COR-L47 (cell line): ENCODE measurements at places on chromosomes 7 and 10.

- peak; percentile 53 for DNase-seq
Observed at GRCh38 chr7:38660427-38661099, 29.4 kb upstream of the AMPH start.

DNA sequence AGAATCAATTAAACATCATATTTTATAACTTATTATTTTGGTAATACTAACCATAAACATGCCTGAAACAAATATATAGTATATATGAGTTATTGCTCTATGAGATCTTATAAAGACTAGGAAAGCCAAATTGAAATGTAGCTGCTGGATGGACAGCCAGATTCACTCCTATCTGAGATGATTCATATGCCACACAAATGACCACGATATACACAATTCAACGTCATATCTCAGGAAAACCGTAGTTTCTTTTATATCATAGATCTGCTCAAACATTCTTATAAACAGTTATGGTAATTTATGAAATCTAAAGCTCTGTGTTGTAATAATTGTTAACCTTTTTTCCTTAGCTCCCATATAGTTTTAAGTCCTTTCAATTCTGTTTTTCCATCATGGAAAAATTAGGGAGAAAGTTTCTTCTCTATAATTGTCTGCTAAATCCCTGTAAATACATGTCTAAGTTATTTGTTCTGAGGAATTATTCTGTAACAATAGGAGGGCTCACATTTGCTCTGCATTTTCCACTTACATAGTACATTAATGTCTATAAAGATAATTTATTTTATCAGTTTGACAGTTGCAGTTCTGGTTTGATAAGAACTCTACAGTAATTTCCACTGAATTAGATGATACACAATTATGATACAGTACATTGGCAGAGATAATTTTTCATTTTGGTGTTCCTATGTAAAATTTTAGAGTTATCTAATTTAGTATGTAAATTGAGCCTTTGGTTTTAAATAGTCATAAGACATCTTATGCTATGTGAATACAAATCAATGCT lies 42.7 kb downstream of the GNAT3 start:
- DNase-seq, result no peak

GRCh38 chr10:7243139-7243538 lies 167.7 kb downstream of the SFMBT2 start:
- DNase-seq, result no peak

DNA sequence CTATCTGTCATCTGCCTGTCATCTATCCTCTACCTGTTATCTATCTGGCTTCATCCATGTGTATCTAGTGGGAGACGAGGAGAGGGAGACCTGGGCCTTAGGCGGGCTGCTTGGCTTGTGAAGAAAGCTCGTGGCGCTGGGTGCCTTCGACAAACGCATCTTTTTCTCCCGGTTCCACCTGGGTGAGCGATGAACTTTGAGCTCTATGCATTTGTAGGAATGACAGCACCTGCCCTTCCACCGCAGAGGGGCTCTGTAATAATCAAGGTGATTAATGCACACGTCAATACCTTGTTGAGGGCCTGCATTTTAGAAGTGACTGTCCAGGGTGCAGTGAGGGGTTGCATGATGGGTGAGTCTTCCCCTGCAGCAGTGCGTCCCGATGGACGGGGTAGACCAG lies 2.6 kb upstream of the VIPR2 start:
- DNase-seq, result no peak

GRCh38 chr7:13551503-13551902 lies 438.0 kb downstream of the ETV1 start:
- DNase-seq, result peak; percentile 74

DNA sequence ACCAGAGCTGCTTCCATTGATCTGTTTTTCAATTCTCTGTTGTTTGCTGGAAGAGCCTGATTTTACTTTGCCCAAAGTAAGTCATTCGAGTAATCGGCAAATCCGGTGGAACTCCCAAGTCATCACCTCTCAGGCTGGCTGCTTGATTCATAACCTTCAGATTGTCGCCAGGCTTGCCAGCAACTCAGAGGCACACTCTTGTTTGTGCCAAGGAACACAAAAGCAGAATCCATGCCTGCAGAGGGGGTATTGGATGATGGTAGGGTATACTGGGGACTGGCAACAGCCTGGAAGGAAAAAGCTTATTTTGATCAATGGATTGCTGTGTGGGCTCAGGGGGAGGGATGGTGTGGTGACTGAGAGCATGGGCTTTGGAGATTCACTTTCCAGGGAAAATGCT lies 542.4 kb downstream of the SORCS3 start:
- no peak for DNase-seq

GRCh38 chr10:113179966-113180365 lies 229.9 kb downstream of the TCF7L2 start:
- DNase-seq, result no peak

GRCh38 chr7:157499121-157499834 lies 162.5 kb downstream of the DNAJB6 start:
- DNase-seq, result no peak

DNA sequence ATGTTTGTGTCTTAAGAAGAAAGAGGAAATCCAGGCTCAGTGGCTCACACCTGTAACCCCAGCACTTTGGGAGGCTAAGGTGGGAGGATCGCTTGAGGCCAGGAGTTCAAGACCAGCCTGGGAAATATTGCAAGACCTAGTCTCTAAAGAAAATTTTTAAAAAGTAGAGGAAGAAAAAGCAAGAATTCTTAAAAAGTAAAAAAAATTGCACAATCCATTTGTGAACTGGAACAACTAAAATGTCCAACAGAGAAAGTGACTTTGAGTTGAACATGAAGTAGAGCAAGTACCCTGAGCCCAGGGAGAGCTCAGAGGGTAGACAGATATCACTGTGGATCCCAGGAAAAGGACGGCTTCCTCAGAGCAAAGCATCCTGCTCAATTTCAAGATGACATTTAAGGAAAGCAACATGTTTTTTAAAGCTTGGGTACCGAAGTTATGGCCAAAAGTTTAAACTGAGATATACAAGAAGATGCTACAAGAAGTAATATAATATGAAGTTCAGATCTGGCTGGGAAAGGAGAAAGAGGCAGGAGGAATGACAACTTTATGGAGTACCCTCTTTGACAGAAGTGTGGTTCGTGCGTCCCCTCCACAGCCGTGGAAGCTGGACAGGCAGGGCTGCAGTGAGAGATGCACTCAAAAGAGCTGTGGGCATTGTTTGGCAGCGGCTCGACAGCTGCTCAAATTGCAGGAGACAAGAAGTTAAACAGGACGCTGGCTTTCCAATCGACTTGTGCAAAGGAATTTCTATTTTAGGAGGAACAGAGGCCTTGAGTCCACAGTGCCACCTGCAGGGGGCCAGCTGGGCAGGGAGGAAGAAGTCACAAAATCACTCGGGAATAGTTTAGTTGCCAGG lies 201.3 kb downstream of the JCAD start:
- no peak for DNase-seq

- DNase-seq, result no peak
Observed at GRCh38 chr7:106057204-106057961, 54.7 kb downstream of the SYPL1 start.

DNA sequence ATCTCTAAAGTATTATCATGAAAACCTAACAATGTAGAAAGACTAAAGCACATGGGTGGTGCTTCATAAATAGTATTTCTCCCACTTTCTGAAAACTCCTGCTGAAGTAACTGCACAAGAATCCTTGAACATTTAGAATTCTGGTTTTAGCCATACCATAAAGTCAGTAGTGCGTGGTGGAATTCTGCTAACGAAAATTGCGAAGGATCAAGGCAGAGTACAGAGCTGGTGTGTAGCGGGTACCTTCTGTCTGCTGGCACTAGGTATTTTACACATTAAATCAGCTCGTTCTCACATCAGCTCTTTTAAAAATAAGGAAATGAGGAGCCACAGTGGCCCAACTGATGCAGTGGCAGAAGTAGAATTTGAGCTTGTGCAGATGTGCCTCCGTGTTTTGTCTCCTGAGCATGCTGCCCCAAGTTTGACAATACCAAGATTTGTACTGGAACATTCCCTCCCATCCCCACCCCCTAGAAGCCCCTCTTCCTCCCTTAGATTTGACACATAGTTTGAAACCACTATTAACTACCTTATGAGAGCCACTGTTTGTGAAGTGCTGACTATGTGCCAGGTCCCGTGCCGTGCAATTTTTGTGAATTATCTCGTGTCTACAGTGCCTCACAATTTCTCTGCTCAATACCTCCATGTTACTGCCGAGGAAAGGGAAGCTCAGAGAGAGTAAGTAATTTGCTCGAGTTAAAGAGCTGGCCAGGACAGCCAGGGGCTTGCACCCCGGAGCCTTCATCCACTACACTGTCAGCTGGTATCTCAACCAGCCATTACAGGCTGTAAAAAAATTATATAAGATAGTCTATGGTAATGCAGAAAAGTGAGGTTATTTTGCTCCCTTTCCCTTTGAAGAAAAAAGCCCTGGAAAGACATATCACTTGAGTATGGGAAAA lies 66.9 kb downstream of the EGFR start:
- no peak for DNase-seq

DNA sequence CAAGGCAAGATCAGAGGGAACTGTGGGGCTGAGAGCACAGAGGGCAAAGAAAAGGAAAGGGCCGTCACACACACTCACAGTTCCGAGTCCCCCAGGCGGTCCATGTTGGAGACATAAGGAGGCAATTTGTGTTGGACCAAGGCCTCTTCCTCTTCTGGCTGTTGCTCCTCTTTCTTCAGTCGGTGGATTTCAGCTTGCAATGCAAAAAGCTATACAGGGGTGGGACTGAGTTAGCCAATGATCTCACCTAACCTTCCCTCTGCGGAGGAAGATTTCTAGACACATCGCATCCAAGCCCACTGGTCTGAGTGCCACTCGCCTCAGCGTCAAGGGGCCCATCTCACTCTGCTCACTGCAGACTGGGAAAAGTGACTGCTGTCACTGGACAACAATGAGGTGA lies 5.5 kb downstream of the WDR91 start:
- no peak for DNase-seq

DNA sequence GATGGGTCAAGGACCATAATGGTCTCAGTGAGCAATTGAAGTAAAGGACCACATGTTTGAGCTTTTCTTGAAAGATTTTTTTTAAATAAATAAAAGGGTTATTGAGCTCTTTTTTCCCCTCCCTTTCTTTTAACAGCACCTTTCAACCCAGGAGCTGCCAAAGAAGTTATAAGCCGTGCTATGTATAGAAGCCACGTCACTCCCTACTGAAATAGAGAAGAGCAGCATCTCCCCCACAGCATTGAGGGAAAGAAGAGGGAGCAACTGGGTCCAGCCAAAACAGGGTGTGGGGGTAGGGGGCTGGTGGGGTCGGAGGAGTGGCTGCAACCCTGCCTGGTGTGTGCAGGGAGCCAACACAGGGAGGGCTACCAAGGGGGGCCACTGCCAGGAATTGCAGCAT lies 227.2 kb downstream of the PLXNA4 start:
- no peak for DNase-seq

DNA sequence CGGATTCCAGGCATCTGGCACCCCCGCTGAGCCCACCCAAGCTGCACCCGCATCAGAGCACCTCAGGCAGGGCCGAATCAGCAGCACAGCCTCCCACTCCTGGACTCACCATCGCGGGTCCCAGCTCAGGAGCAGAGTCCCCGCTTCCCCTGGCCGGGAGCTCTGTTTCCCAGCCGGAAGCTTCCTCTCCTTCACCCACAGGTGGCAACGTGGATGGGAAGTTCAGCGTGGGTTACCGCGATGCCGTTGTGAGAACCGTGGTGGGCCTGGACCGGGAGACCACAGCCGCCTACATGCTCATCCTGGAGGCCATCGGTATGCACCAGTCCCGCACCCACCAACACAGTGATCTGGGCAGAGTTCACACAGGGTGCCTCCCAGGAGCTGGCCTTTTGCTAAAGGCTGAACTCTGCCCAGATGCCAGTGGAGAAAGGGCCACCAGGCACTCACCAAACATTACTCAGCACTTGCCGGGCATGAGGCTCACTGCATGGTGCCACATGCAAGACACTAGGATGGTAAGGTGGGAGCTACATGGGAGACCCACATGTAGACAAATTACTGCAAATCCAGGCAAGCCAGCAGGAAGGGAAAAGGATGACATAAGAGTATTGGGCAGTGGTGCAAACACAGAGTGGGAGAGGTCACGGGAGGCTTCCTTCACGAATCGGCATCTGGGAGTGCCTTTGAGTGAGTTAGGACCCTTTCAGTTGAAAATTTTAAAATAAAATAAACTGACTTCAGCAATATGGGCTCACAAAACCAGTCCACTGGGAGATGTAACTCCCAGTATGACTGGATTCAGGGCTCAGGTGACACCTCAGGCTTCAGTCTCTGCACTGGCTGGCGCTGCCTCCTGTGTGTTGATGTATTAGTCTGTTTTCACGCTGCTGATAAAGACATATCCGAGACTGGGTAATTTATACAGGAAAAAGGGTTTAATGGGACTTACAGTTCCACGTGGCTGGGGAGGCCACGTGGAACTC lies 10.4 kb downstream of the C10orf105 start:
- no peak for DNase-seq

DNA sequence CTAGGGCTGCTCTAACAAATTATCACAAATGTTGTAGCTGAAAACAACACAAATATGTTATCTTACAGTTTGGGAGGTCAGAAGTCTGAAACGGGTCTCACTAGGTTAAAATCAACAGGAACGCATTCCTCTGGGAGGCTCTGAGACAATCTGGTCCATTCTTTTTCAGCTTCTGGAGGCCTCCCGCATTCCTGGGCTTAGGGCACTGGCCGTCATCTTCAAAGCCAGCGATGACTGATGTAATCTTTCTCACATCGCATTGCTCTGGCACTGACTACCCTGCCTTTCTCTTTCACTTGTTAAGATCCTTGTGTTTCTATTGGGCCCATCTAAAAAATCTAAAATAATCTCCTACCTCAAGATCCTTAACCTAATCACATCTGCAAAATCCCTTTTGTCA lies 1071.5 kb upstream of the C7orf33 start:
- no peak for DNase-seq

DNA sequence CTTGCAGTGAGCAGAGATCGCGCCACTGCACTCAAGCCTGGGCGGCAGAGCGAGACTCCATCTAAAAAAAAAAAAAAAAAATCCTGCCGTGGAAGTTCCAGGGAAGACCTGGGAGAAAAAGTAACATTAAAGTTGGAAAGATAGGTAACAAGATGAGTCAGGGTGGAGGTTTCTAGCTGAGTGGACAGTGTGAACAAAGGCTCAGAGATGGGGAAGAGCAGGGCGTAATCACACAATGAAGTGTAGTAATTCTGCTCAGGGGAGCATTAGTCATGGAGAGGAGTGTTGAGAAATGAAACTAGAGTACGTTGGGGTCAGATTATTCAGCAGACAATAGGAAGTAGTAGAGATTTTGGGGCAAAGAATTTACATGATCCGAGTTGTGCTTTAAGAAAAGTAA lies 21.6 kb upstream of the WASL start:
- no peak for DNase-seq

- DNase-seq, result no peak
Observed at GRCh38 chr7:122304996-122305421, 459 bp upstream of the FEZF1 start.

DNA sequence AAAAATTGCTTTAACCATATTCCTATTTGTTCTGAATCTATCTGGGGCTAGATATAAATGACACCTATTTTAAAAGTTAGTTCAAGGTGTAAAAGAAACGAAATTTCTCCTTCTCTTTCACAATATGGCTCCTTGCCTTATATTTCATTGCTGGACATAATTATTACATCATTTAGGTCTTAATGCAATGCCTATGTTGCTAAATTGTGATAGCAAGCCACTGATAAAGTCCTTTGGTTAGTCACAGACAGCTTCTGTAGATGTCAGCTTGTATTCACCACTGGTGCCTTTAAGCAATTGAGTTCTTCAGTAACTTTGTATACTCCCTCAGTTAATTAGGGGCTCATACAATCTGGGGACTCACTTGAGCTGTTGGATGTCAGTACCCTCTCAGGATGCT lies 1236.6 kb downstream of the GATA3 start:
- no peak for DNase-seq
